ENCODE measurements at places on chromosomes 5 and 9.

DNA sequence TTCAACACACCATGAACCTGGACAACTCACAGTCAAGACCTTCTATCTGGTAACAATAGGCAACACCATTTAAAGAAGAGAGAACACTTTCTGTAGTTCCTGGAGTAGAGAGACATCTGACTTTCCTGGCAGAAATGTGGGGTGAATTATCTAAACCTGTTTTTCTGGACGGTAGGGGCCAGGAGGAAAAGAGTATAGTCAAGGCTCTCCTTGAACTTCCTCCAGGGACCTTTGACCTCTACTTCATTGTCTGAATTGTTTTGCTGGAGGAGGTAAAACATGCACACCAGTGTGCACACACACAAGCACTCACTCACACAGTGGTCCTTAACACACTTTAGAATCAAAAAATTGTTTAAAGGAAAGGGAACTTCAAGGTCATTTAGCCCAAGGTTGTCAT is 13.2 kb downstream of the S100Z start:
- no peak for DNase-seq

- DNase-seq: no peak
These were observed 349.6 kb downstream of the SLIT3 start for GRCh38 chr5:168951356-168951755.

GRCh38 chr9:94083384-94083783 is 880 bp upstream of the PTPDC1 start:
- DNase-seq: no peak

DNA sequence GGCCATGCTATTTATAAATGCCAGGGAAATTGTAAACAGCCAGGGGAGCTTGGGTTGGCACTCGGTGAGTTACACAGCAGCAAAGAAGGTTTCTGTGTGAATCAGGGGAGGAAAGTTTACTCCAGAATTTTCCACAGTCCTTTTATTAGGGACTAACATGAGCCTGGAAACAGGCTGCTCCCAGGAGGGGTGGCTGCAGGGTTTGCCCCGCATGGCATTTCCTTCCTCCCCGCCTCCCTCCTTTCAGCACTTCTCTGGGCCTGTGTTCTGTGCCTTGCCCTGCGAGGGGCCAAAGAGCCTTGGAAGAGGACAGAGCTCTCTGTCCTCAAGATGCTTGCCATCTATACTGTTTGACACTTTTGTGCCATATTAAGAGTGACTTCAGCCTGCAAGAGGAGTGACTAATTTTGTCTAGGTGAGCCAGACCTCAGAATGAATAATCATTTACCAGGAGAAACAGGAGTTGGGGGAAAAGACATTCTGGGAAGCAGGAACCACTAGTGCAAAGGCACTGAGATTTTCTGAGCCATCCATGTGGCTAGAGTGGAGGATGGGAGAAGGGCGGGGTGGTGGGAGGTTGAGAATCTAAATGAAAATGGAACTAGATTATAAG is 1.8 kb downstream of the GSN start:
- DNase-seq: no peak

- no peak for DNase-seq
These were observed 68.2 kb downstream of the MELK start for GRCh38 chr9:36640771-36641381.

DNA sequence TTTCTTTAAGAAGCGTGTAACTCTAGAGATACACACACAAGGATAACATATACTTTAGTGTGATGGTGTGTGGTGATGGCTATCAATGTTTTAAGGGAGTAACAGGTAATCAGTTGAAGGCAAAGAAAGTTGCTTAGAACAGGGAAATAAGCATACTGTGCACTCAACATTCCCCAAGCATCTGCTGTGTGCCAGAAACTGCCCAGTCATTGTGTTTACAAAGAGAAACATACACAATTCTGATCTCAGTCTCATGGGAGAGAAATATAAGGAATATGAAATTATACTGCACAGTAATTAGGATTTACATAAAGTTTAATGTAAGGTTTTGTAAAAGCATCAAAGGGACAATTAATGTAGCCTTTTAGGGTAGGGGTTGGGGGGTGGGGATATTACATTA is 224.1 kb upstream of the TYRP1 start:
- DNase-seq: no peak

DNA sequence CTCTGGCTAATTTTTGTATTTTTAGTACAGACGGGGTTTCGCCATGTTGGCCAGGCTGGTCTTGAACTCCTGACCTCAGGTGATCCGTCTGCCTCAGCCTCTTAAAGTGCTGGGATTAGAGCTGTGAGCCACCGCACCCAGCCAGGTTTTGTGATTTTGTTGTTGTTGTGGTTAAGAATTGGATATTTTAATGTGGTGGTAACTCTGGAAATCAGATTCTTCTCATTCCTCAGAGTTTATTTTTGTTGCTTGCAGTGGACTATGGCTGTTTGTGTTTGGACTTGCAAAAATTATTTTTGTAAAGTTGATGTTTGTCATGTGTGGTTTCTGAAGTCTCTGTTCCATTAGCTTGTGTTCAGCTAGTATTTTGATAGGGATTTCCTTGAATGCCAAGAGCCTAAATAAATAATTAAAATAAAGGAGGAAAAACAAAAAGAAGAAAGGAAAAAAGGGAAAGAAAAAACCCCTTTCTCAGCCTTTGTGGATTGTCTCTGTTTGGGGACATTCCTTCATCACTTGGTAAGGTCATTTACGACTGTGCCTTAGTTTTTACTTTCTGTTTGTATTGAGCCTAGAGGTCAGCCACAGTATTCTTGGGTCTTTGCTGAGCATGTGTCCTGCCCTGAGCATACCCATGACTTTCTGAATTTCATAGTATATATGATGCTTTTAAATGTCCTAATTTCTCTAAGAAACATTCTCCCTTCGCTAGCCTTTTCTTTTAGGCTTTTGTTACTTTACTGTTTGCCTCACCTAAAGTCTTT is 37.3 kb downstream of the PBX3 start:
- no peak for DNase-seq

GRCh38 chr9:97362777-97363545 is 48.9 kb upstream of the TDRD7 start:
- DNase-seq: no peak

DNA sequence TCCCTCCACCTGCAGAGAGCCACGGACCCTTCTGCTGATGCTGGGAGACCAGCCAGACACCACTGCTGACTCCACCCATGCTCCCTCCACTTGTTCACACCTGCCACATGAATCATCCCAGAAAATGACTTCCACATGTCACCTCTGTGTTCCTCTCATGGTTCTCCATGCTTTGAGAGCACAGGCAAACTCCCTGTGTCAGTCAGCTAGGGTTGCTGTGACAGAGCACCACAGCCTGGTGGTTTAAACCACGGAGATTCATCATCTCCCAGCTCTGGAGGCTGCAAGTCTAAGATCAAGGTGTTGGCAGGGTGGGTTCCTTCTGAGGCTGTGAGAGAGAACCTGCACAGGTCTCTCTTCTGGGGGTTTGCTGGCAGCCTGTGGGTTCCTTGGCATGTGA is 381.4 kb downstream of the GADD45G start:
- DNase-seq: no peak

DNA sequence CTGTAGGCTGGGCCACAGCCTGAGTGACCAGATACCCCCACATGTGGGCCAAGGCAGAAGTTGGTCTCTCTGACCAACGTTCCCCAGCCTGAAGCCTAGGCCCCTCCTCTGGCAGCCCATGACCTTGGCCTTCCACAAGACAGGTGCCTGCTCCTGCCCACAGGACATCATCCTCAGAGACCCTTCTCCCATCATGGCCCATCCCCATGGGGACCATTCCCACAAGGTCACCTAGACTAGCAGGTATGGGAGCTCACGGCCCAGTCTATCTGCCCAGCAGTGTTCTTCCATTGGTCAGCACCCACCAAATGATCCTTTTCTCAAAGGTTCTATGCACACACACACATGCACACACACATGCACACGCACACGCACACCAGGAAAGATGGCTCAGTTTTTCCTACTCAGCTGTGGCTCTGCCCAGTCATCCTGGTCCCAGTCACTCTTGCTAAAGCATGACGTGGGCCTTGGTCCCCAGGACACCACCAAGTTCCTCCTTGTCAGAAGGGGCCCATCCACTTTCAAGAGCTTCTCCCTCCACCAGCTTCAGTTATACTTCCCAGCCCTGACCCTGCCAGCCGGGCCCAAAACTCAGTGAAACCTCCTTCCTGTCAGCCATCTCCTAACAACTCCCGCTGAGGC is 65.4 kb downstream of the PAX5 start:
- DNase-seq: no peak

- no peak for DNase-seq
These were observed 81.2 kb downstream of the ROR2 start for GRCh38 chr9:91868732-91869391.

DNA sequence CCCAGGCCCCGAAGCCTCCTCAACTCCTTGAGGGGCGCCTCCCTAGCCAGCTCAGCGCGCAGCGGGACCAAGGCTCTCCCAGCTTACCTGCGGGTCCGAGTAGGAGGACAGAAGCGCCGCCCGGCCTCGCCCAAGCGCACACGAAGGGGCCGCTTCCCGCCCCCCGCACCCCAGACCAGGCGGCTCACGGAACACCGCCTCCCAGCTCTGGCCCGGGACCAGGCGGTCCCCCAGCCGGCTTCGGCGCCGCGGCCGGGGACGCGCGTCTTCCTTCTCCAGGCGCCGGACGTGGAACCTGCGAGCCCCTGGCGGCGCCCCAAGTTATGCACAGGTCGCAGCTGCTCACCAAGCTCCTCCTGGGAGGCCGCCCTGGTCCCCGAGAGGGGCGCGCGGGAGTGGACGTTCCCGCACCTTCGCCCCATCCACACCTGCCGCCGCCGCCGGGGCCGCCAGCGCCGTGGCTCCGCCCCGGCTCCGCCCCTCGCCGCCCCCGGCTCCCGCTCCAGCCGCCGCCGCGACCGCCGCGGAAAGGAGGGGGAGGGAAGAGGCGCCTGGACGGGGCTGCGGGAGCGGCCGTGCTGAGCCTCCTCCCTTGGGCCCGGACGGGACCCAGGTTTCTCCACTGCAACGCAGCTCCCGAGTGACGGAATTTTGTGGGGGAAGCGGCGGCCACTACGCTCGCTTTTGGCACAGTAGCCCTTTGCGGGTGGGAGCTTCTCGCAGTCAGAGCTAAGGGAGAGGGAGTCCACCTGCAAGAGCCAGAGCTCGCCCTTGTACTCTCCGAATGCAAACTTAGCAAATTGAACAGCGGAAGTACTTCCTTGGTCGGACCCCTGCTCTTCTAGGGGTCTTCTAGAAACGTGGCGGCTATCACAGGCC is 77.5 kb upstream of the IFNE start:
- no peak for DNase-seq

GRCh38 chr9:133074111-133074651 is 12.4 kb downstream of the CEL start:
- no peak for DNase-seq

- DNase-seq: no peak
These were observed 3.3 kb downstream of the ASTN2 start for GRCh38 chr9:117411547-117411946.

GRCh38 chr5:138805096-138805495 is 51.9 kb downstream of the CTNNA1 start:
- no peak for DNase-seq

DNA sequence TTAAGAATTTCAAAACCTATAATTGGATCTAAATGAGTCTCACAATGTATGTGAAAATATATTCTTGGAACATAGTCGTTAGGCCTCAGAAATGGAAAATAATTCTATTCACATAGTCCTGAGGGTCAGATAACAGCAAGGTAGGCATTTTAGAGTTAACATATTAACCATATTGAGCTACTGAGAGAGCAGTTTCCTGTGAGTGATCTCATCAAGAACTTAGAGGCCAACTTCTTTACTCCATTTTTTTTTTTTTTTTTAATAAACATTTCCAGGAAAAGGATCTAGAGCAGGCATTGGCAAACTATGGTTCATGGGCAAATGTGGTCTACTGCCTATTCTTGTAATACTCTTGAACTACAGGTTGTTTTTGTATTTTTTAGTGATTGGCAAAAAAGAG is 26.6 kb downstream of the RAB24 start:
- DNase-seq: no peak

DNA sequence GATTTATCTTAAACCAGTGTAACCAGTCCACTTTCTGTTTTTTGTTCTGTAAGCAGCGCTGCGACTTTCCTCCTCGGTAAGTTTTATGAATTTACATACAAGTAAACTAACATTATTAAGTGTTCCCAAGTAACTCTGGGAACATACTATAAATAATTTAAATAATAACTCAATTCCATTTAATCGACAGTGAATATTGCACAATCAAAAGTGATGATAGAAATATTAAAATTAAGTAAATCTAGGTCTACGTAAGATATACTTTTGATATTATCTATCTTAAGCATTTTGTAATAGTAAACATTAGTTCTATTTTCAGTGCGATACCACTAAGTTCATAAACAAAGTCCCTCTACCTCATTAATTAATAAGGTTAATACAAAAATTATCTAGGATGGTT is 7.8 kb downstream of the NFIB start:
- no peak for DNase-seq

DNA sequence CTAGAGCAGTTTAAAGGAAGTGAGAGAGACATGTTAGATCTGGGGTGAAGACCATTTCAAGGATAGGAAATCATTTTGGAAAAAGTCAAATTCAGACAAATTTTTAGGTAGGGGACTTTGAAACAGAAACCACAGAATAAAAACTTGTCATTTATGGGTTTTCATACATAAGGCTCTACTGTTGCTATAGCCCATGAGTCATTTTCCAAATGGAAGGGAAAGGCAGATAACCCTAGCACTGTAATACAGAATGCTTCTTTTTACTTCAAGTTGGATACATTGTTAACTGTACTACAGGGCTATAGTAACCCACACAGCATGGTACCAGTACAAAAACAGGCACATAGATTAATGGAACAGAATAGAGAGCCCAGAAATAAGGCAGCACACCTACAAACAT is 455.4 kb downstream of the EBF1 start:
- no peak for DNase-seq

DNA sequence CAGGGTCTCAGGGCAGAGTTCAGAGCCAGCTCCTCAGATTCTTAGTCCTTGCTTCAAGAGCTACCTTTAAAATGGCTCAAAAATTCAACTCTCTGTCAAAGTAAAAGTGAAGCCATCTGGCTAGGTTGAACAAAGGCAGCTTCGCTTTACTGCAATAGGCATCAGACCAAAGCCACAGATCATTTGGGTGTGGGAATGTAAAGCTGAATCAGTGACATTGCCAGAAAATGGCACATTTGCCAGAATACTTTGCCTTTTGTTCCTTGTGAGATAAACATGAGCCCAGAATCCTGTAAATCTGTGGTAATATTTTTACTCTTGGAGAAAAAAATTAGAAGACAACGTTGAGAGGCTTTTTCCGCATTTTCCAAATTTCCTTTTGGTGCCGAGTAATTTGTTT is 210.5 kb downstream of the PALM2AKAP2 start:
- no peak for DNase-seq

DNA sequence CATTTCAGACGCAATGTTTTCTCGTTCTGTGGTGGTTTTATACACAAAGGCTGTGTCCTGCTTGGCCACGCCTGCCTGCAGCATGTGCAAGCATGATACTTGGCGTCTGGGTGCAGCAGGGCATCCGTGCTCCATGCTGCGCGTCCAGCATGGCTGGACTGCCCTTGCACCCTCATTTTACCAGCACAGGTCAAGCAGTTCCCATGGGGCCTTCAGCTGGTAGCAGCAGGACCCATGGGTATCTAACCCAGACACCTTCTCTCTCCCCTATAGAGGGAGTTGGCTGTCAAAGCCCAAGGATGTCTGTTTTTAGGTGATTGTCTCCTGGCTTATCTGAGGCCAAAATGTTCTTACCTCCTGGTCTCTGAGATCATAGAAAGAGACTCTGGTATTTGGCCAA is 158.3 kb upstream of the PITX1 start:
- no peak for DNase-seq

GRCh38 chr9:133727277-133727875 is 10.8 kb downstream of the SARDH start:
- DNase-seq: no peak

- no peak for DNase-seq
These were observed 225.5 kb upstream of the ELAVL2 start for GRCh38 chr9:24051587-24051986.

- DNase-seq: no peak
These were observed 96.5 kb upstream of the PALM2AKAP2 start for GRCh38 chr9:109683521-109683920.
